ENCODE measurements at places on chromosomes 7 and 10.

GRCh38 chr10:76337641-76338040 is 906.2 kb downstream of the LRMDA start:
- DNase-seq, result no peak

- DNase-seq, result no peak
Observed at GRCh38 chr7:37000511-37000910, 276.2 kb upstream of the AOAH start.

- no peak for DNase-seq
Observed at GRCh38 chr10:72419241-72419640, 64.5 kb upstream of the DNAJB12 start.

DNA sequence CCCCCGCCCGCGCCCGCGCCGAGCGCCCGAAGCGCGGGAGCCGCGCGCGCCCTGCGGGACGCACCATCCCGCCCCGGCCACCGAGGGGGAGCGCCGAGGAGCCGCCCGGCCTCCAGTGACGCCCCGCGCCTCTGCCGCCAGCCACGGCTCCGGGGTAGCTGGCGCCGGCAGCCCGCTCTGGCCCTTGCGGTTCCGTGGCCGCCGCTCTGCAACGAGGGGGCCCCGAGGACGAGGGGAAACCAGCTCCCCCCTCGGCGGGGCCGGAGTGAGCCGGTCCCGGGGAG is at the start of gene PAXIP1:
Gene PAXIP1, minus strand, starts transcription at position 33 of the 284 bp plus-strand sequence. CDS start 195 bp downstream, outside the sequence.
- DNase-seq, result no peak

- DNase-seq, result no peak
Observed at GRCh38 chr7:41529831-41530230, 173.1 kb downstream of the INHBA start.

- DNase-seq, result no peak
Observed at GRCh38 chr7:125423458-125424155, 494.0 kb upstream of the POT1 start.

DNA sequence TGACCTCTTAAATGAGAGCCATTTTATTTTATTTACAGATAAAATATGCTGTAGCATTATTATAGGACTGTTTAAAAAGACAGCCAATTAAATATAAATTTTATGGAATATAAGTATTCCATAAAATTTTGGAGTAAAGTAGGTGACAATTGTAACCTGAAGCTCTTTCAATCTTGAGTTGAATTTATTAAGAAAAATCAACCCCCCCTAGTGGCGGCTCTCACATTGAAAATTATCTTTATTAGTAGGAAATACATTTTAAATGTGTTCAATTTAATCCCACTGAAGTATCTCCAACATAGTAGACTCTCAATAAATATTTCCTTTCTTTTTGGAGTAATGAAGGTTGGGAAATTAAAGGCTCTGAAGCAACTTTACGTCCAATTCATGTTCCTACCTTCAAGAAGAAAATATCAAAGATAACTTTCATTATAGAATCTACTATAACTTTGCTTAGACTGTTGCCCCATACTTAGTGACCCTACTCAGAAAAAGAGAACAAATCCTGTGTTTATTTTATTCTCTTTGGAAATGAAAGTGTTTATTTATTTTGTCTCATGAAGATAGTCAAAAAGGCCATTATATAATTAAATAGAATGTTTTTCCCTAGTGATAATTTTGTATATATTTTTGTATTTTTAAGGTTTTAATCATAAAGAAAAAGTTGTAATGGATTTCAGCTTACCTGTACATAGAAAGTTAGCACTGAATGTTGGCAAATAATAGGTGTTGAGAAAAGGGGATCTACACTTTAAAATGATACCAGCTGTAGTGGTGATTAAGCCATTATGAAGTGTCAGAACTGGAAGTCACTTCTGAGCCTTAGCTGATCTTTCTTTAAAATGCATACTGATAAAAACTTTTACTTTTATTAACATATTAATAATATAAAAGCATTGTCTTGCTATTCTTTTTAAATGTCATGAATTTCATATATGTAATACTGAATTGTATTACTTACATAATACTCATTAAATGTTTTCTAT is 3.3 kb downstream of the AHR start:
- peak; percentile 29 for DNase-seq

- no peak for DNase-seq
Observed at GRCh38 chr7:49766966-49767365, 6.5 kb upstream of the VWC2 start.

DNA sequence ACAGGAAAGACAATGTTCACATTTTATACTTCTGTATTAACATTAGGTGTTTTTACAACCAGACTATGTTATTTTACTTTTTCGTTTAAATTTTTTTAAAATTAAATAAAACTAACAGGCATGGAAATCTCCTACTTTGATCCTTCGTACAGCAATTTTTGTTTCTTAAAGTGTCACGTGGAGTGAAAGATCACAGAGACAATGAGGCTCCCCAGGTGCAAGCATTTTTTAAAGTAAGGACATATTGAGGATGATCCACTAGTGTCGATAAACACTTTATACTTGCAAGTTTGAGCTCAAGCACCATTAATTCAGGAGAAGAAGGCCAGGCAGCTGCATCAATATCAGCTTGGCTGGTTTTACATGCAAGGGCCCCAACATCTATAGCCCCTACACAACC is 68.5 kb upstream of the FAM133B start:
- no peak for DNase-seq

DNA sequence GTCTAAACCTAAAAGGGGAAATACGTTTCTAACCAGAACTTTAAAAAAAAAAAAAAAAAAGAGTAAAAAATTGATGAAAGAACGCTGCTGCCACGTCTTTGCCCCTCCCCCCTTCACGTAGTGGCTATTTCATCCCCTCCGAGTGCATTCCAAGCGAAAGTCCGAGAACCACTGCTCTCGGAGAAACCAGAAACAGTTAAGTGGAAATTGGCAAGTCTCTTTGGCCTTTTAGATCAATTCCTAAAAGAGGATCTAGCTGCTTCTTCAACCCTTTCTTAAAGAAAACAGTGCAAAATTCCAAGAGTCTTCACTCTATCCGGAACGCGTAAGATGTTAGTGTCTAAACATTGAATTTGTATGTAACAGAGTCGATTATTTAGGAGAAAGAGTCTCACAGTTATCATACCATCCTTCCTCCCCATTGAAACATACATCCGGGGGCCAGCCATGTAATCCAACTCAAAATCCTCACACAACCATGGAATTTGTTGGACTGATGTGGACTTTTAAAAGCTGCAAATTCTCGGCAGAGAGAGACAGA is 1.1 kb downstream of the P4HA1 start:
- DNase-seq, result no peak

DNA sequence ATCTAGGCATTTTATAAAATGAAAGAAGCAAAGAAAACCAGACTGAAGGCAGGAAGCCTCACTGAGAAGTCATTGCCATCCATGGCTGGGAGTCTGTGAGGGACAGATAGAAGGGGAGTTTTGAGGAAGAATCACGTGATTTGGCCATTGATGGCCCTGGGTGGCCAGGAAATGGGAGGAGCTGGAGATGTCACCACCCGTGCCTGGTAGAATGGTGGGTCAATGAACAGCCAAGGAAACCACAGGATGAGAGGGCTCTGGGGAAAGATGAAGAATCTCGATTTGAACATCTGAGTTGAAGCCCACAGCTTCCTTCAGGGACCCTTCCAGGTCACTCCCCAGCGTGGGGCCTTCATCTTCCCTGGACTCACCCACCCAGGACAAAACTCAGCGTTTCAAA is 103.3 kb upstream of the CHST15 start:
- no peak for DNase-seq

- no peak for DNase-seq
Observed at GRCh38 chr7:87999261-87999660, 65.2 kb downstream of the ADAM22 start.

DNA sequence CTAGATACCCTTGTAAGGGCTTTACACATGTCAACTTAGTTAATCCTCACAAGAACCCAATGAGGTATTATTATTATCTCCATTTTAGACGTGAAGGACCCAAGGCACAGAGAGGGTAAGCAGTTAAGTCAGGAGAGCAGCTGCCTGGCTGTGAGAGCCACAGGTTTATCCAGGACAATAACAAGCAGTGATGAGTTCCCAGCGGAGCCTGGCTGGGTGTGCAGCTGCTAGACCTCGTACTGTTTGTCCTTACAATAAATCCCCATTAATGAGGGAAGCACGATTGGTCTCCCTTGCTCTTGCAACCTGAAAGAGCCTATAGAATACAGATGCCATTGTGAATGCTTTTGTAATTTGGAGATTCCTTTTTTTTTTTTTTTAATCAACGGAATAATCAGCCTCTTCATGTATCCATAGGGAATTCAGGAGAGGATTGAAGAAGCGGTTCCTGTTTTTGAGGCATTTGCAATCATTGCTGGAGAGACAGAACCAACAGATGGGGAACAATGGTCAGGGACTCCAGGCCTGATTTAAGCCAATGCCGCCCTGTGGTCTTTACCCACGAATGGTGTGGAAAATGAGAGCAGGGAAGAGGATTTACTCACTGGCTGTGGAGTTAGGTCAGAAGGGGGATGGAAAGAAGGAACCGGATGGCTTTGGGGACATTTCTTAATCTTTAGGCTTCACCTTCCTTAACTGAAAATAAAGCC is 12.3 kb upstream of the ASB4 start:
- DNase-seq, result no peak

DNA sequence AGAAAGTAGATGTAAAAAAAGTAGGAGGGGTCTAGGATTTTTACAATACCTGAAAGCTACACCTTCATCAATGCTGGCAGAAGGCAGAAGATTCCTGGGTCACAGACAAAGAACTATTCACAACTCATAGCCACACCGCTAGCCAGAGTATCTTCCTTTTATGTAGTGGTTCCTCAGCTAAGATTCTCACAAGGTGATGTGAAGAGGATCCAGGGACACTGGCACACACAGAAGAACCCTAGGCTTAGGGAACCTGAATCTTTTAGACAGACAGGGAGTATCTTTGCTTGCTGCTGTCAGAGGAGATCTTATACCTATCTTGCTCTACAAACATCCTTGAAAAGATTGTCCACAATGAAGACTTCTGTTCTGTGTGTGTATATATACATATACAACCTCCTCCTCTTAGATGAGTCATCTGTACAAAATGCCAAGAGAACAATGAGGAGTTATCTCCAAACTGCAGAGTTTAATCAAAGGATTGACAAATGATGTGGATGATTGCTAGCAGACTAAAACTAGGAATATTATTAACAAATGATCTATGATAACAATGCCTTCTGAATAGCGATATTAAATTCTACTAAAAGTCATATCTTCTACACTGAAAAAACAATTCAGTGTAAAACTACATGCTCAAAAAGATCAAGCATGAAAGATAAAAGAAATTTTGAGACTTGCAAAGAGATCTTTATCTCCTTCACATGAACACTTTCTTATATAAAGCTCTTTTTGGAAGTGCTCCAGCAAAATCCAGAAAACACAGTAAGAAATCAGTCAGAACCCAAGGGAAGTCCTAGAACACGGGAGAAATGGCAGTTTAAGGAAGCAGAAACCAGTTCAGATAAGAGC is 409.3 kb downstream of the PARD3 start:
- no peak for DNase-seq

DNA sequence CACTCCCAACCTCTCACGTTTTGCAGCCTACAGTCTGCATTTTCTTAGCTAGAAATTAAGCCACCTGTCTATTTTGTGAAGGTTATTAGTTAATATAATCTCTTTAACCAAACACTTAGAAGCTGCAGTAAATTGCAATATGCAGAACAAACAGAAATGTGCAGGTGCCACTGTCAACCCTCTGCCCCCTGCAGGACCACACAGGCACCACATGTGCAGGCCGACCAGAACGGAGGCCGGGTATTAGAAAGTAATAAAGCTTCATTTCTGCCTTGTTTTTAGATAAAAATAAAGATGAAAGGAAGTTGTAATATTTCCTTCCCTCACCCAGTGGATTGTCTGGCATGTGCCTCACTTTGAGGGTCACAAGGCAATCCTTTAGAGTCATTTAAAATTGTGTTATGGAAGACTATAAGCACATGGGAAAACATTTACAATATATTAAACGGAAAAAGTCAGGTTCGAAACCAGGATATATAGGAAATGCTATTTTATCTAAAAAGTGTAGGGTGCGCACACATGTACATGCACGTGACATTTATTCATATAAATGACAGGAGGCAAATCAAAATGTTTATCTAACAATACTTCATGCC is 158.2 kb downstream of the ARHGAP12 start:
- peak; percentile 42 for DNase-seq

DNA sequence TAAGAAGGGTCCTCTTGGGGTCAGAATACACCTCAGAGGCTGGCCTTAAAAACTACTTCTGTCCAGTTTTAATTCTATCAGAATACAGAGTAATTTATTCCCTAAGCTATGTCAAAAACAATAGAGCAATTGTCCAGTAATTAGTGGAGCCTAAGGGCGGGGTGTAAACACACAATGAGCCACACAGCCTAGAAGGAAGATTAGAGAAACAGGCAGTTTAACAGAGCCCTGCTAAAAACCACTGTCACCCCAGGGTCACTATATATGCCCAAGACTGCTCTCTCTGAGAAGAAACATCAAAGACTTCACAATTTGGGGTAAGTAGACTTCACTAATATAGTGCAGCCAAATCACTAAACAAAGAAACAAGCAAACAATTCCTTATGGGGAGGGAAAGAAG is 27.2 kb upstream of the WNT2 start:
- DNase-seq, result no peak

- no peak for DNase-seq
Observed at GRCh38 chr7:75711076-75711475, 27.7 kb downstream of the HIP1 start.

GRCh38 chr10:78292982-78293865 is 259.6 kb downstream of the RPS24 start:
- no peak for DNase-seq

DNA sequence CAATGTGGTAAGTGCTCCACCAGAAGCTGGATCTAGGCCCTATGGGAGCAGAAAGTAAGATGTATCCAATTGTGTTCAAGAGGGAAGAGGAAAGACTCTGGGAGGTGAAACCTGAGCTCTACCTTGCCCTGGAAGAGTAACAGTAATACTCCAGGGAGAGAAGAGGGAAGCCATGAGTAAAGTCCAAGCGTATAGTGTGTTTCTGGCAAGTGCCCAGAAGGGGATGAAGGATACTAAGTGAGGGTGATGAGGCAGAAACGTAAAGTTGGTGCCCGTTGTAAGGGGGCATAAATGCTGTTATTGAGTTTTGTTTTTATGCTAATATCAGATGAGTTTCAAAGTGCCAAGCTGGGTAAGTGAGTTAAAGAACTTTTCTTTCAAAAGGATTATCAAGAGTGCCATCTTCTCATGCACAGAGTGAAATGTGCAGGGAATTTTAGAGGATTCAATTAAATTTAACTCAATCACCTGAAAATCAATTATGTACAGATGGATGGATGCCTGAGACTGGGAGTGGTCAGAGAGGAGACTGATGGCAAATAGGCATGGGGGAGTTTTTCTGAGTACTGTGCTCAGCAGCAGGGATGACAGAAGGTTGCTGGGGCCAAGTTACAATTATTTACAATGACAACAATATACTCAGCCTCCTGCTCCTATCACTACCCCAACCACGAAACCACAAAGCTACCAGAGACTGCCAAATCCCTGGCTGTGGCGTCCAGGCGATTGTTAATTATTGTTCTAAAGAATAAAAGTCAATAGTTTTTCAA is 123.3 kb upstream of the LAMB4 start:
- no peak for DNase-seq

- no peak for DNase-seq
Observed at GRCh38 chr10:104893701-104894100, 252.6 kb downstream of the SORCS3 start.
